ENCODE measurements at places on chromosomes 5 and 9.

- DNase-seq: no peak
These were observed 16.5 kb downstream of the RXRA start for GRCh38 chr9:134342746-134343115.

DNA sequence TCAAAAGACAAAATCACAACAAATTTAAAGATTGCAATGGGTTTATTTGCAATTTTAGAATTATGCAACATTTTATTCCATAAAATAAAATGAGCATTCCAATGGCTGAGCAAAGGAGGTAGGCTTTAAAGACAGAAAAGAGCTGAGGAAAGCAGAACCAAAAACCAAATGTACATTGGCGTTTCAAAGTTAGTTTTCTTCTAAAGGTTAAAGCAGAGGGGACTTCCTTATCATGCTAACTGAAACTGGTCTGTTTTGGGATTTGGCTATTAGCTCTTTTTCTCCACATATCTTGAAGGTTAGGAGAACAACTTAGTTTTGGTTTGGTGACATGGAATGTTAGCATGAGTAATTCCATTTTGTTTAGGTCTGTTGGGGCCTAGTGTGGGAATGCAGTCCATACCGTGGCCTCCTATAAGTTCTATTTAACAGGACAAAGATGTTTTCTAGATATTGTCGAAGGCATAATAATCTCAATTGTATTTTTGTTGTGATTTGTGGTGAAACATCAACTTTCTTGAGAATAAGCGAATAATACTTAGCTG is 20.3 kb downstream of the DCP2 start:
- no peak for DNase-seq

GRCh38 chr9:135268981-135269380 is 181.5 kb downstream of the OLFM1 start:
- DNase-seq: no peak

DNA sequence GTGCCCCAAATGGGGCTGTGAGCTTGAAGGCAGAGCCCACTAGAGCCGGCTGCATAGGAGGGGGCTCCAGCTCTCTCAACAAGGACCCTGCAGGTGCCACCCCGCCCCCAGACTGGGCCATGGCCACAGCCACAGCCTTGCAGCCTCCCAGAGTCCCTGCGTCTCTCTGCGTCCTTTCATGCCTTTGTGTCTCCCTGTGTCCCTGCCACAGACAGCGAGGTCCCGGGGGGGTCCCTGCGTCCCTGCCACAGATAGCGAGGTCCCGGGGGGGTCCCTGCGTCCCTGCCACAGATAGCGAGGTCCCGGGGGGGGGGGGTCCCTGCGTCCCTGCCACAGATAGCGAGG is 6.3 kb downstream of the NOXA1 start:
- DNase-seq: no peak

DNA sequence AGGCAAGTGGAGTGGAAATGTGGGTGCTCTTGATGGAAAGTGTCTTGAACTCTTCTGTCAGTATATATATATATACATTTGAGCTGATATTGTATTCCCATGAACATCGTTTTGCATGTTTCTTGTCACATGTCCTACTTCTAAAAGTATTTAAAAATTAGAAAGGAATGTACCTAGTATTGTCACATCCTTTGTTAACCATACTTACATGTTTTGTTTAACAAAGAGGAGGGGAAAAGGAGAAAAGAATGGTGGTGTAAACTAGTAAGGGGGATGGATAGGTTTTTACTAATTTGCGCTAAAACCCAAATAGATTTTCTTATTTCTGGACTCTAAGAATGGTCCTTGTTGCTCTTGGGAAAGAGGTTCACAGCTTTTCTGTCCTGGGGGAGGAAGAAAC is 181.7 kb downstream of the GOLPH3 start:
- DNase-seq: no peak

DNA sequence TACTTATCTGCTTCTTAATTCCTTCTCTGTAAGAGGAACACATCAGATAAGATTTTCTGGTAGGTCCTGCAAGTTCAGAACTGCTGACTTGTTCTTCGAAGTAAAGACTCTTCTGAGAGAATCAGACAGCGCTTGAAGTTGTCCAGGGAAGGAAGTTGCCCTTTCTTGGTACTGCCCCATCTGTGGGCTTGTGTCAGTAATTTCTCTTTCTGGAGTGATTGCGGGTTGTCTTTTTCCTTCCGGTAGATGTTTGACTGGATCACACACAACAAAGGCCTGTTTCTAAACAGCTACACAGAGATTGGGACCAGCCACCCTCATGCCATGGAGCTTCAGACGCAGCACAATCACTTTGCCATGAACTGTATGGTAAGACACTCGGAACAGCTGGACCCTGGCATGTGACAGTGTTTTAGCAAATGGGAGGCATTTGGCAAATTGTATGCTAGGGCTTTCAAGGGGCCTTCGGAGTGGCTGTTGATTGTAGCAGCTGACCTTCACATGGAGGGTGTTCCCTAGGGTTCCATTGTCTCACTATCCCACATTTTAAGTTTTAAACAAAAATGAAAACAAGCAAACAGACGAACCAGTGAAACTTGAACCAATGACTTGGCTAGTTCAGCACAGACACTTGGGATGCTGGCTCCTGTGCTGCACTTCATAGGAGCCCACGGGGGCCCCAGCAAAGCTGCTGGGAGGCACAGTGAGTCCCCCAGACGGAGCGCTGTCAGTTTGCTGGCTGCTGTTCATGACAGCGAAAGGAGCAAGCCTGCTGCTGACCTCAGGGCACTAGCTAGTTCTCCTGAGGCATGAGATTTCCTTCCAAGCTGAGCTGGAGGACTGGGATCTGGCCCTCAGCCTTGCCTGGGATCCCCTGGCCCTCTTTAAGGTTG is 149.9 kb downstream of the TRIO start:
- no peak for DNase-seq

DNA sequence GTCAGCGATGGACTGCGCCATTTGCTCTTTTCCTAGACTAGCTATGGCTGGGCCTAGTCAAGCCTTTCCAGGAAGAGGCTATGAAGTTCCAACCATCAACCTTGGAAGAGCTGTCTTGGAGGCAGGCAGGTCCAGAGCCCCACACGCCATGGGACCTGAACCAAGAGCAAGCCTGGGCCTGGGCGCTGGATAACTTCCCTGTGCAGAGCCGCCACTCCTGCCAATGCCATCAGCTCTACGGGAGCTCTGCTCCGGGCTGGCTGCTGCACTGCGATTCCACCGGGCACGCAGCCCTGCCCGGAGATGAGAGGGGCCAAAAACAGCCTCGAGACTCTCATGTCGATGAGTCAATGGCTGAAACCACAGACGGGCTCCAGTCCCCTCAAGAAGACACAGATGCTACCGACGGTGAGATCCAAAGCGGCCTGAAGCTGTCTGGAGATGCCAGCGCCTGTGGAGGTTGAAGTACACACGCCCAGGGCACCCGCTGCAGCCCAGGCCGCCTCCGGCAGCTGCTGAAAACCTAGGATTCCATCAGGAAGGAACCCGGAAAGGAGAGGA is 103.7 kb upstream of the SELENOP start:
- no peak for DNase-seq

GRCh38 chr9:135804581-135805421 is 102.5 kb downstream of the CAMSAP1 start:
- no peak for DNase-seq

DNA sequence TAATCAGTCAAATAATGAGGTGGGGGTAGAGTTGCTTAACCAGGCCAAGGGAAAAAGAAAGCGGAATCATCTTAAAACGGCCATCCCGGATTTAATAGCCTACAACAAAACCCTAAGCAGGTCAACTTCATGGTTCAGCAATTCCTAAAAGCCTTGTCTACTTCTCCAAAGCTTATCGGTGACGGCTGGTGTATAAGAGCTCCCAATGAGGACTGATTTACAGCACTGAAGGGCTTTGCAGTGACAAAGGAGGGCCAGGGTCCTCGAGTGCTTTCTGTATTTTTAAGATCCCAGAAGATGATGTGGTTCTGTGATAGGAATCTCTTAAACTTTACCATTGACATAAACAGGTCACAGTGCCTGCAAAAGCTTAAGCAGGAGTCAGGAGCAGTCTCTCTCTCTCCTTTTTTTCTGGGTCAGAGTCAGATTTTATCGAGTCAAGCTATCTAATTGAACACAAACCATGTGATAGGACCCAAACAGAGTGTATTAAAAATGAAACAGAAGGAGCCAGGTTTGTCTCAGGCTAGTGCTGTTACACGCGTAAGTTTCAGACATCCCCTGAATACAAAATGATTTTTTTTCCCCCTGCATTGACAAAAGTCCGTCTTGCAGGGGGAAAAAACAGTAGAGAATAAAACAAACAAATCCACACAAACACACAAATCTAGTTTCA is 663.6 kb upstream of the ZNF608 start:
- DNase-seq: peak; percentile 20

DNA sequence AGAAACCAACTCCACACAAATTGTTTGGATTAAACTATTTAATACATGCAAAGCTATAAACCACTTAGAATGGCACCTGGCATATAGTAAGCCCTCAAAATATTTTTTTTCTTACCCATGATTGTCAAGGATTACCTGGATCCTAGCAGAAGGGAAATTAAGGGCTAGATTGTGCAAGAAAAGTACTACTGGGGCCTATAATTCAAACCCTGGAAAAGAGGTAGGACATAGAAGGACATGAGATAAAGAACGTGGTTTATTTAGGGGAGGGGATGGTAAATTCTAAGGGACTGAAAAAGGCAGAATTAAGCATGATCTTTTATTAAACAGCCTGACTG is 14.9 kb upstream of the ARL15 start:
- no peak for DNase-seq

- no peak for DNase-seq
These were observed 94.2 kb downstream of the WNK2 start for GRCh38 chr9:93278144-93278543.

GRCh38 chr9:136493567-136493971 is 10.7 kb upstream of the SEC16A start:
- DNase-seq: no peak

GRCh38 chr9:122371846-122372245 is 1.0 kb downstream of the PTGS1 start:
- no peak for DNase-seq

DNA sequence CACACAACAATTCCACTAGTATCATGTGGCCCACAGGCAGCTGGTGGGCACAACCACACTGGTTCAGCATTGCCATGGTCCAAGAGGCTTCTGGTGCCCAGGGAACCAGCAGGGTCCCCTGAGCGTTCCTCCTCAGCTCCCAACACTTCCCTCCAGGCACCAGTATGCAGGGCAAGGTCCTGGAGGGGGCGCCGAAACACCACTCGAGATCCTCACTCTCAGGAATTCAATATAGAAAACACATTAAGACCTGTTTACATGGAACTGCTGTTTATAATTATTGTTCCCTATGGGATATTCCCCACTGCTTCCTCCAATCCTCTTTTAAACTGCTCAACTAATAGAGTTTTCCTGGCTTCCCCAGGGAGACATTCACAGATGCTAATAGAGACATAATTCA is 91.9 kb upstream of the GABRP start:
- DNase-seq: no peak

- DNase-seq: no peak
These were observed 33.2 kb upstream of the C5orf46 start for GRCh38 chr5:147939431-147940114.

DNA sequence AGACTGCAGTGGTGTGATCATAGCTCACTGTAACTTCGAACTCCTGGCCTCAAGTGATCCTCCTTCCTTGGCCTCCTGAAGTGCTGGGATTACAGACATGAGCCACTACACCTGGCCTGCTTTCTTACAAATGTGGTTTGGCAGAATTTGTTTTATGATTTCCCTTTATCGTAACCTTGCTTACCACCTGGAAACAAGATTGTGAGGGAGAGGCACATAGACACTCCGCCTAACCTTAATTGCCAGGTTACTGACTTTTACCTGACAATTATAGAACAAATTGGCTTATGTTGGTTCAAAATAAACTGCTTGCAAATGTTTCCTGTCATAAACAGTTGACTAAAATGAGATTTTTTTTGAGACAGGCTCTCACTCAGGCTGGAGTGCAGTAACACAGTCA is 26.8 kb upstream of the HMGCR start:
- DNase-seq: no peak

DNA sequence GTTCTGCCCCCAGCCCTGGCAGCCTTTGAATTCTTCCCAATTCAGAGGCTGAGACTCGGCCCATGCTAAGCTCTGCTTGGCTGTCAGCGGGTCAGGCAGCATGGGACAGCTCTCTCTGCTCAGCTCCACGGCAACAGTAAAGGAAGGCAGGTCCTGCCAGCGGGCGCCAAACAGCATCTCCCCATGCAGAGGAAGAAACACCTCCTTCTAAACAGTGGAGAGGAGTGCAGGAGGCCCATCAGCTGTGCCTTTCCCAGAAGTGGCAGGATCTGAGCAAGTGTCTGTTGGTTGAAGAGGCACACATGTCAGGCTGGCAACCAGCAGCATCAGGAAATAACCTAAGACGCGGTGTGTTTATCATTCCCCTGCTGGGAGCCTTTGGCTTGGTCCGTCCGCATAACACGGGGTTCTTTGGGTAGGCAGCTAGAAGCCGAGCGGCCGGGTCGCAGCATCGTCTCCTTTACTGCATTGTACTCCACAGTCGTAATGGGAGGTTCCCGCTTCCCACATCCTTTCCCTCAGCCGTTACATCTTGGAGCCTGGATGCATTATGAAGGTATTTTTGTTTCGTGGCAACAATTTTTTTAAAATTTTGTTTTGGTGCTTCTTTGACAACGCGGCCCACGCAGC is 42.7 kb upstream of the NCS1 start:
- no peak for DNase-seq

GRCh38 chr9:89597711-89598362 is 7.0 kb upstream of the GADD45G start:
- no peak for DNase-seq

- DNase-seq: no peak
These were observed 20.1 kb downstream of the CLPTM1L start for GRCh38 chr5:1324719-1325190.

DNA sequence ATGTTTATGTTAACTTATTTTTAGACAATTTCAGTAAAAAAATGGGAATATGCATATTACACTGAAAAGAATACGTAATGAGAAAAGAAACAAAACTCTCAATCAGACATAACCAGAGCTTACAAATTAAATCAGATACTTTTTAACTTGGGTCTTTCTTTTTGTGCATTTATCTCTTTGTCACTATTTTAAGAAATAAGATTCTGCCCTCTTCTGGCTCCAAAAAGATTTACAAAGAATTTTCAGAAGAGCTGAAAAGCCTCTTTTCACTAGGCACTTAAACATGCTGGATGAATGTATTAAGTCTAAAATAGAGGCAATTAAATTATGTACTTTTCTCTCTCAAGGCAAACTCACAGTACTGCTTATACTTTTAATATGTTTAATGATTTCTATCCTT is 55.5 kb downstream of the CEP120 start:
- DNase-seq: no peak

GRCh38 chr9:68668127-68668526 is 36.9 kb upstream of the PIP5K1B start:
- no peak for DNase-seq

- no peak for DNase-seq
These were observed 13.7 kb downstream of the SLC9A3 start for GRCh38 chr5:510521-510920.

GRCh38 chr5:142109331-142110045 is 909 bp downstream of the NDFIP1 start:
- DNase-seq: no peak

DNA sequence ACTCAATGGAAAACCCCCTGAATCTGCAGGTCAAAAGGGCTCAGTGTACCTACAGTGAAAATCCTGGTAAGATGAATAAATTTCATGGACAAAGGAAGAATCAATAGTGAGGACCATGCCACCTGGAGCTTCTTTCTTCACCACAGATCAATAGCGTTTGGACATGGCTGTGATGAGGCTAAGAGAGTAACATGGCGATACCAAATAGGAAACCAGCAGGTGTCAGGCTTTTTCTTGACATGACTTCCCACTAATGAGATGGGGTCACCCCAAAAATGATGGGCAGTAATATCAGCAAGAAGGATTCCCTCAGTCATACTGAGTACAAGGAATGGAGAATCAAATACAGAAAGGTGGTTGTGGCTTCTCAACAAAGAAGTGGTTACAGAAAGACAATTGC is 208.5 kb upstream of the PLPPR1 start:
- DNase-seq: no peak
